Bronchus fibroblast of lung (primary cell): ENCODE measurements at places on chromosomes 16 and 17. TPM values are rescaled to one million over a fixed set of nuclear protein-coding genes. Genes with fewer than 3 reads are reported as not detected.

The ATXN2L gene
- total RNA-seq = 61.0 and 64.8 TPM in 2 replicates

The CCL1 gene
- total RNA-seq = not detected in 2 replicates

The ZNF469 gene
- total RNA-seq = 2.8 and 3.2 TPM in 2 replicates

The MAP2K6 gene
- total RNA-seq = 2.9 and 4.5 TPM in 2 replicates

The KRT12 gene
- total RNA-seq = not detected in 2 replicates

The PRCD gene
- total RNA-seq = 1.2 and 2.2 TPM in 2 replicates

The MNT gene
- total RNA-seq = 5.4 TPM in 2 replicates
